ENCODE measurements at places on chromosomes 13 and 19. TPM values are rescaled to one million over a fixed set of nuclear protein-coding genes. Genes with fewer than 3 reads are reported as not detected.

The TLE2 gene
- 8.3 TPM for total RNA-seq

The PNPLA6 gene
- 108 TPM for total RNA-seq

The ZNF571 gene
- 1.6 TPM for total RNA-seq

The CGB1 gene
- not detected for total RNA-seq

The TSEN34 gene
- total RNA-seq: 103 TPM

The SIGLEC10 gene
- not detected for total RNA-seq

The APLP1 gene
- total RNA-seq: 7.4 TPM

The SPACA4 gene
- total RNA-seq: not detected

The TGFB1 gene
- 25.4 TPM for total RNA-seq

The HSH2D gene
- not detected for total RNA-seq

The PSG11 gene
- total RNA-seq: not detected
